ENCODE measurements at places on chromosomes 12 and 14. TPM values are rescaled to one million over a fixed set of nuclear protein-coding genes. Genes with fewer than 3 reads are reported as not detected.
A peak's percentile ranks its signal among the peaks of the same experiment; 100 is the strongest.

Gene CLEC14A
- polyA plus RNA-seq, result not detected

Gene THTPA
- polyA plus RNA-seq, result 4.3 TPM

- no peak for DNase-seq
These were observed 133.2 kb downstream of the SLC38A4 start for GRCh38 chr12:46692606-46693005.

- DNase-seq, result no peak
These were observed 64.1 kb downstream of the SYNE3 start for GRCh38 chr14:95452176-95452892.

Gene KRT73
- not detected for polyA plus RNA-seq

Gene NOVA1
- not detected for polyA plus RNA-seq

Gene POTEM
- polyA plus RNA-seq, result not detected

- peak; percentile 35 for DNase-seq
These were observed 298.3 kb downstream of the SSPN start for GRCh38 chr12:26493656-26494055.

- DNase-seq, result no peak
These were observed 290.6 kb upstream of the OR4E1 start for GRCh38 chr14:21964180-21964579.

Gene ERP27
- 0.18 TPM for polyA plus RNA-seq

Gene WNT1
- not detected for polyA plus RNA-seq

DNA sequence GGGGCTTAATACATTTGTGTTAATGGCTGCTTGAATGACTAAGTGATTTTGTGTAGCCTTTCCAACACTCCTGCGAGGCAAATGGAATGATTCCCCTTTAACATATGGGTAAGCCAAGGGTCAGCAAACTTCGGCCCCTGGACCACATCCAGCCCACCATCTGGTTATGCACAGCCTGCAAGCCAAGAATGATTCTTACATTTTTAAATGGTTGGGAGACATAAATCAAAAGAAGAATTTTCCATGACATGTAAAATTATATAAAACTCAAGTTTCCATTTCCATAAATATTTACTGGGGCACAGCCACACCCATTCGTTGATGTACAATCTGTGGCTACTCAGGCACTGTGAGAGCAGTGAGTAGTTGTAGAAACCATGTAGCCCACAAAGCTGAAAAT lies 9.0 kb downstream of the SLC8B1 start:
- DNase-seq, result no peak
